Stimulated activated CD4-positive, alpha-beta T cell treated with anti-CD3 and anti-CD28 coated beads, TNF-alpha, amount 100 ng/mL, for 24 hours (primary cell): ENCODE measurements at places on chromosomes 16 and 17.
A peak's percentile ranks its signal among the peaks of the same experiment; 100 is the strongest.

DNA sequence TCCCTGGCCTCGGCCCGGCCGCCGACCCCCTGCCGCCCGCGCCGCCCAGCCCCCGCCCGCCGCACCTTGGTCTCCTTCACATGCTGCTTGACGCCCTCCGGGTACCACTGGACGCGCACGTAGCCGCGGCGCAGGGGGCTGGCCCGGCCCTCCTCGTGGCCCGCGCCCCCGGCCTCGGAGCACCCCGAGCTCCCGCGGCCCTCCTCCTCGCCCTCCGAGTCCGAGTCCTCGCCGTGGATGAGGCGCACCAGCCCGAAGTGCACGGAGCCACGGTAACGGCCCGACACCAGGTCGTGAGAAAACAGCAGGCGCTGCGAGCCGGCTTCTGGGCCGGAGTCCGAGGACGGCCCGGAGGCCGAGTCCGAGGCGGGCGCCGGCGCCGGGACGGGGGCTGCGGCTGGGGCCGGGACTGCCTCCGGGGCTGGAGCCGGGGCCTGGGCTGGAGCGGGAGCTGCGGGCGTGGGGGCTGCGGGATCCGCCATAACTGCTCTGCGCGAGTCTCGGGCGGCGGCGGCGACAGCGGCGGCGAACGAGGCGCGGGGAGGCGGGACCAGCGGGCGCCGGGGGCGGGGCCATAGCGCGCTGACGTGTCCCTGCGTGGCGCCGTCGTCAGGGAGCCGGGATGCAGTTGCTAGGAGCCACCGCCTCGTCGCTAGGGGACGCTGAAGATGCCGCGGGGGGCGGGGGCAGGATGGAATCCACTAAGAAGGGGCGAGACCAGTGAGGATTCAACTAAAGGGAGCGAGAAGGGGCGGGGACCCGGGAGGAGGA is at the start of gene UBE2O:
Gene UBE2O (minus strand): TSS at position 493 of the 771 bp plus-strand sequence. CDS start 11 bp downstream, at position 482.
- peak; percentile 80 for DNase-seq

DNA sequence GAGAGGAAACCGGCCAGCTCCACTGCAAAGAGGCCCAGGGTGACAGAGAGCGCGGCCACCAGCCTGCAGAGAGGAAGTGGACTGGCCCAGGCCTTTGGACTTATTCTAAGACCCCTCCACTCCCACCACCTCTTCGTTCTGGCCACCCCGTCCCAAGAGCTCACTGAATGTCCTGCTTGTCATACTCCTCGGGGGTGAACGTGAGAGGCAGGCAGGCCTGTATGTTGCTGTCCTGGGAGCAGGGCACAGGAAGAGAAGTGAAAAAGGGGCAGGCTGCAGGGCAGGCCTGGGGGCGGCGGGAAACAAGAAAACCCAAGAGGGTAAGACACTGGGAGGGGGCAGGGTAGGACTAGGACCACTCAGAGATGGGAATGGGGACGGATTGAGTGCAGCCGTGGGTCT is 384 bp downstream of the TMEM107 start:
- DNase-seq = no peak

- no peak for DNase-seq
These were observed 3.6 kb upstream of the HS3ST3B1 start for GRCh38 chr17:14297161-14297851.

GRCh38 chr17:16512011-16512410 is 20.0 kb upstream of the LRRC75A start:
- no peak for DNase-seq

DNA sequence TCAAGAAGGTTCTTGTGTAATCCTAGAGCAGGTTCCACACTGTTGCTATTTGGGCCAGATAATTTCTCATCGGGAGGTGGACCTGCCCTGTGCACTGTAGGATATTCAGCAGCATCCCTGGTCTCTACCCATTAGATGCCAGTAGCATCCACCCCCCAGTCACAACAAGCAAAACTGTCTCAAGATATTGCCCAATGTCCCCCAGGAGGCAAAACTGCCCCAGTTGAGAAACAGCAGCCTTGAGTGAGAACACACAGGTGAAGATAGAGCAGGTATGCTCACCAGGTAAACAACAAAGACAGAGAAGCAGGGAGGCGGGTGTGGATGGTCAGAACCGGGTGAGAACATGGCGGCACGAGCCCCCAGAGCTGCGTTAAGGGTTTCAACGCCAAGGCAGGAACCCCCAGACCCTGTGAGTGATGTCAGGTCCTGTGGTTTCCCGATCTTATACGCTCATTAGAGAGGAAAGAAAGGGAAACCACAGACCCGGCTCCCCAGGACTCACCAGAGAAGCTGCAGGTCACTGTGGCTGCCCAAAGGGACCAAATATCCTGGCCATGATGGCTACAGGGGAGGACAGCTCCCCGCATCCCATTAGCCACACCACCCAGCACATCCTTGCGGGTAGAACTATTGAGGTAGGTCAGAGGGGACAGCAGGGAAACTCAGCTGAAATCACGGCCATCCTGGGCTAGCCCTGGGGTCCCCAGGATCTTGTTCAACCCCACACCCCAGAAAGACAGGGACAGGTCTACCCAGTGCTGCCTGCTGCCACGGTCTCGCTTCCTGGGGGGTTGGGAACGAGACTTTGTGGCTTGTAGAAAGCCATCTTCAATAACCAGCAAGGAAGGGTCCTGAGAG is 21.2 kb downstream of the CDC42EP4 start:
- no peak for DNase-seq

DNA sequence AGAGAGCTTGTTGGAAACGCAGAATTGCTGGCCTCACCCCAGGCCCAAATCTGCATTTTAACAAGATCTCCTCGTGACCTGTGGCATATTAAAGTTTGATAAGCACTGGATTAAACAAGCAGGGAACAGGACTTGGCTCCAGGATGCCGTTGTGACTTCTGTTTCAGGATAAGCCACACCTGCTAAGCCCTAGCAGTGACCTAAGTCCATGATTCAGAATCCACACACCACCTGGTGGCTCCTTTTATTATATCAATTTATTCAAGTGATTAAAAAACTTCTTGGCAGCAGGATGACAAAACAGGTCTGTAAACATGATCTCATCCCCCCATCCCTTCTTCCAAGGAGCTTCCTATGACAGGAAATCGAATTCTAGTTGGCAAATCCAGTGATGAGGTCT is 9.1 kb downstream of the NAGPA start:
- no peak for DNase-seq

DNA sequence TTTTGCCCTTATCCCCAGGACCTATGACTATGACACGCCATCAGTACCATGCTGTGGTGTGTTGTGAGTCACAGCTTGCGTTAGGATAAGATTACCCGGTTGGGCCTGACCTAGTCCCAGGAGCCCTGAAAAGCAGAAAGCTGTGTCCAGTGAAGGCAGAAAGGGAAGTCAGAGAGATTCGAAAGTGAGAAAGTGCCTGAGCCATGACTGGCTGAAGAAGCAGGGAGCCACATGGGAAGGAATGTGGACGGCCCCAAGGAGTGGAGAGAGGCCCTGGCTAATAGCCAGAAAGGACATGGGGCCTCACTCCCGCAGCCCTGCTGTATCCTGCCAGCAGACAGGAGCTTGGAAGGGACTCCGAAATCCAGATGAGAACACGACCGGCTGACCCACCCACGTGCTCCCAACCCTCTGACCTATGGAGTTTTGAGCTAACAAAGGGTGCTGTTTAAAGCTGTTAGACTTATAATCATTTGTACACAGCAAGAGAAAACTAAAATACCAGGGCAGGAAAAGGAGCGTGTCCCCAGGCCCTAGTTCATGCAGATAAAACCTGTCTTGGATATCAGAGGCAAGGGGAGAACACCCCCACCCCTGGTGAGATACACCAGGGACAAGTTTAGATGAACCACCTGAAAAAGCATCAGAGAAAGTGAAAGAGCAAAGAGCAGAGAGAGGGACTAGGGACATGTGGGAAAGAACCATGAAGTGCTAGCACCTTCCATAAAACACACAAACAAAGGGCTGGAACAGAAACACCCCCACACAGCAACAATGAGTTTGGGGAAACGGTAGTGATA is 115.3 kb downstream of the SLC39A11 start:
- no peak for DNase-seq

DNA sequence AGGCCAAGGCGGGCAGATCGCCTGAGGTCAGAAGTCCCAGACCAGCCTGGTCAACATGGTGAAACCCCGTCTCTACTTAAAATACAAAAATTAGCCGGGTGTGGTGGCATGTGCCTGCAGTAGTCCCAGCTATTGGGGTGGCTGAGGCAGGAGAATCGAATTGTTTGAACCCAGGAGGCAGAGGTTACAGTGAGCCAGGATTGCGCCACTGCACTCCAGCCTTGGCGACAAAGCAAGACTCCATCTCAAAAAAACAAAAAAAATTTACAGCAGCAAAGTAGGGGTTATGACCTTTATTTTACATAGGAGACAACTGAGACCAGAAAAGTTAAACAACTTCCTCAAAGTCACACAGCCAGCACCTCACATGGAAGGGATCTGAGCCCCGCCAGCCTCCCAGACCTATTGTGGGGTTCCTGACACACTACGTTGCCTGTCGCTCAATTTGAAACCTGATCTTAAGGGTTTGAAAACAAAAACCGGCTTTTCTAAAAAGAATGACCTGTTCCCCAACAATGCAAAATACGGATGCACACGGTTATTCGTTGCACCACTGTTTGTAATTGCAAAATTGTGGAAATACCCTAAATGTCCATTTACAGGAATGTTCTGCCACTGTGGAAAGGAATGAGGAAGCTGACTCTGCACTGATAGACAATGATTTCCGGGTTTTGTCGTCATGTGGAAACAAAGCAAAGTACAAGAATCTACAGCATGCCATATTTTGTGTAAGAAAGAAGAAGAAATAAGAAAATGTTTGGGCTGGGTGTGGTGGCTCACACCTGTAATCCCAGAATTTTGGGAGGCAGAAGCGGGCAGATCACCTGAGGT is 77.2 kb downstream of the CNGB1 start:
- no peak for DNase-seq

GRCh38 chr16:50878966-50879615 is 137.2 kb downstream of the CYLD start:
- no peak for DNase-seq

- DNase-seq = peak; percentile 77
These were observed at the start of gene CTCF for GRCh38 chr16:67562526-67562917. Gene CTCF, plus strand, starts transcription at chr16:67562526. Its CDS starts 48,307 bp downstream, at chr16:67610833.

DNA sequence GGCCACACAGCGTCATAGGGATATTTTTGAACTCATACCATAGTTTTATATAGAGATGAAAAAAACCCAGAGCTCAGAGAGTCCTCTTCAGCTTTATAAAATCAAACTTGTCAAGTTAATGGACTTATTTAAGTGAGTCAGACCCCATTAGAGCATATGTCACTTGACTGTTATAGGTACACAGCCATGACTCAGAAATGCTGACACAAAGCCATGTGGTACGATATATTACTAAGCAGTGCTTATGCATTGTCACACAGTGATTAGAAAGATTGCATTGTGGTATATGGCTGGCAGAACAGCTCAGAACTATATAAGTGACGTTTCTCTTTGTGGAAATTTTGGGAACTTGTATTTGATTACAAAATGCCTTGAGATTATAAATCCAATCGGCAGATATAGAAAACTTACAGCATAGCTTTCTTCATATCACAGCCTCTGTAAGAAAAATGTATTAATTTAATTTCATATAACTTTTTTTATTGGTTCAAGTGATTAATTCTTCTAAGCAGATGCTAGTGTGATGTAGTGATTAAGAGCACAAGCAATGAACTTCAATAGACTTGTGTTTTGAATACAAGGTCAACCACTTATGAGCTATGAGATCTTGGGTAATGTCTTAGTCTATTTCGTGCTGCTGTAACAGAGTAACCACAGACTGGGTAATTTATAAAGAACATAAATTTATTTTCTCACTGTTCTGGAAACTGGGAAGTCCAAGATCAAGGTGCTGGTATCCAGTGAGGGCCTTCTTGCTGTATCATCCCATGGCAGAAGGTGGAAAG is 25.8 kb upstream of the GINS3 start:
- DNase-seq = no peak

DNA sequence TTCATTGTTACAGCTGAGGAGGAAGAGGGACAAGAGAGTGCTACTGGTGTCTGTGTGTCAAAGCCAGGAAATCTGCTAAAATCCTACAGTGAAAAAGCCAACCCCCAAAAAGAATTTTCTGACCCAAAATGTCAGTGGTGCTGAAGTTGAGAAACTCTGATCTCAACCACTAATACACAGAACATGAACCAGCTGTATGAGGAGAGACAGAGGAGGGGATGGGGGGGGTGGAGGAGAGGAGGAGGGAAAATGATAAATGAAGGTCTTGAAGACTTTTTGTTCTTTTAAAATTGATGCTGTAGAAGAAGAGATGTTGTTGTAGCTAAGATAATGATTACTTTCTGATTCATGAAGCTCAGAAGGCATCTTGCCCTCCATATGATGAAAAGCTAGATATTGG is 27.4 kb upstream of the CDRT4 start:
- no peak for DNase-seq

- no peak for DNase-seq
These were observed 119.1 kb downstream of the CCDC182 start for GRCh38 chr17:57625957-57626356.

- no peak for DNase-seq
These were observed 14.2 kb upstream of the CCR7 start for GRCh38 chr17:40579471-40579870.

- no peak for DNase-seq
These were observed 17.1 kb downstream of the CDH5 start for GRCh38 chr16:66383551-66383950.

DNA sequence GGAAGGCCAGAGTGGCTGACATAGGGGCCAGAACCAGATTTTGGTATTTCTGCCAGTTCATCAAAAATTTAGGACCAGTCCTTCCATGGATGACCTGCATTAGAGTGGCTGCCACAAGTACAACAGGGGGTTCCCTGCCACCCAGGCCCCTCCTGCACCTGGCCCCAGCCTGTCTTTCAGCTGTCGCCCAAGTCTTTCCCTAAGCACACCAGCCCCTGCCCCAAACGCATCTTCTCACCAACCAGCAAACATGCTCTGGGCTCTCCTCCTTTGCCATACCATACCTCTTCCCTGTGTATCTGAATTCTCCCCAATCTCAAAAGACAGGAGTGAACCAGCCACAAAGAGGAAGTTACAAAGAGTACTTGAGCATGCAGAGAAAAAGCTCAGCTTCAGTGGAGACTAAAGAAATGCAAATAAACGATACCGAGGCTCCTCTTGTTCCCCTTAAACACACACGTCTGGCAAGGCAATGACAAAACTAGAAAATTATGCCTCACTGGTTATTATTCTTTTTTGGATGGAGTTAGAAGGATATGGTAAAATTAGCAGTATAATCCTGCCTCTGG is 130.6 kb downstream of the DYNLRB2 start:
- no peak for DNase-seq
